ENCODE measurements at places on chromosomes 7 and 10.

- peak; percentile 78 for DNase-seq
Measured at GRCh38 chr7:104848138-104848990, 165.6 kb upstream of the KMT2E start.

- DNase-seq, result no peak
Measured at GRCh38 chr7:129108581-129108980, 35.9 kb upstream of the TSPAN33 start.

GRCh38 chr7:140069298-140069949 is 6.7 kb upstream of the PARP12 start:
- no peak for DNase-seq

- DNase-seq, result no peak
Measured at GRCh38 chr10:64113792-64114191, 592.6 kb downstream of the REEP3 start.

GRCh38 chr7:24197852-24198251 is 86.1 kb upstream of the NPY start:
- DNase-seq, result no peak

- no peak for DNase-seq
Measured at GRCh38 chr10:50431791-50432190, 180.5 kb upstream of the ASAH2 start.

DNA sequence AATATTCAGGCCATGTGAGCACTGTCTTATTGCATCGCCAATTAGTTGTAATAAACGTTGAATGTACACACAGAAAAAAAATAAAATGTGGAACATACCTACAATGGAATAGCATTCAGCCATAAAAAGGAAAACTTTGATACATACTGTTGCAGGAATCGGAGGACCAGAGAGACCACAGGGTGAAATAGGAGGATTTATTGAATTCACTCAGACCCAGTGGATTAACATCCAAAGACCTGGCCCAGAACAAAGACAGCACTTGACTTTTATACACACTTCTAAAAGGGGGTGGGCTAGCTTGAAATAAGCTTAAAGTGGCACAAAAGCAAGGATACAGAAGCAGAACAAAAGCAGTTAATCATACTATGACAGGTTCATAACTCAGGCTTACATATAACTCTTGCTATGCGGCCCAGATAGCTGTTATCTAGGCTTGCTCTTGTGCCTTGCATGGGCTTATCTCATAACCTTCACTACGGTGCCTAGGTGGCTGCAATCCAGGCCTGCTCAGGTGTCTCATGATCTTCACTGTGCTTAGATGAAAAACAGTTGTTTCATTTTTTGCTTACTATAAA is 292.2 kb upstream of the TAC1 start:
- DNase-seq, result no peak
